ENCODE measurements at places on chromosomes 2 and 18.
A peak's percentile ranks its signal among the peaks of the same experiment; 100 is the strongest.

DNA sequence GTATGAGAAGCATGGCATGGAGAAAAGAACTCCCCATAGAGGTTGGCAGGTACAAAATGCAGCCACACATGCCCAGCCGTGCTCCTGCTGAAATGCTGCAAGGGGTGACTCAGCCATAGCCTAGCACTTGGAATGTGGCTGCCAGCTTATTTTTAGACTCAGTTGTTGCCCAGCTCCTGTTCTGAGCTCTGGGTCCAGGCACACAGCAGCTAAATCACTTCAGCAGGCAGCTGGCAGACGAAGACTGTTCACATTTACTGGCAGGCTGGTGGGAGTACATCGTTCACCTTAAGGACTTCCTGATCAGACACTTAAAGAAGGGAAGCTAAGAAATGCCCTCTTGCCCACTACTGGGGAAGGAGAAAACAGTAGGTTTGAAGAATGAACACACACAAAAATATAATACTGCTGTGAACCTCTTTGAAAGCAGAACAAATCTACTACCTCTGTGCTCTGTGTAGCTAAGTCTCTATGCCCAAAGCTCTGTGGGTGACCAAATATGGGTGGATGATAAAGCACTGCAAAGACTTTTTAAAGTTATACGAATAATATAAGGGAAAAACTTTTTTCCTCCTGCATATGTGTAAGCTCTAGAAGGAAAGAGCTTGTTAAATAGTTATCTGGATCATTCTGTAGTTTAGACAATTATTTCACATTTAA lies 146.1 kb downstream of the LNPK start:
- peak; percentile 48 for DNase-seq
- peak overlapping the region; percentile 85 for H3K27ac ChIP-seq
- H3K4me3 ChIP-seq, result peak overlapping the region; percentile 37
- no peaks in the 10 kb centered on the region for H3K36me3 ChIP-seq
- no peaks in the 10 kb centered on the region for H3K27me3 ChIP-seq

DNA sequence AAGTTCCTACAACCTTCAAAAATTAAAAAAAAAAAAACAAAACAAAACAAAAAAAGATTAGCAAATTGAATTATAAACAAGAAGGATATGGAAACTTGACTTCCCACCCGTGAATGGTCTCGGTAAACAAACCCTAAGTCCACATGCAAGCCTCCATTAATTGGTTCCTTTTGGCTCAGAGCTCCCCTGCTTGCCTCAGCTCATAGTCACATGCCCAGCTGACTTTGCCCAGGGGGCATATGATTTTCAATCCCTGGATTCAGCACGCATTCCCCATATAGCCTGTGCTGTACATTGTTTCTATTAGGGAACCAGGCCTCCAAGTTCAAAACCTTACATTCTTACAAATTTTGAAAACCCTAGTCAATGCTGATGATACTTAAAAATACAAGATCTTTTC lies 95.0 kb downstream of the PID1 start:
- no peak overlapping the region for H3K27ac ChIP-seq
- no peak for DNase-seq
- no peak overlapping the region for H3K4me3 ChIP-seq
- H3K36me3 ChIP-seq, result peaks cover 4% of the 10 kb centered on the region
- H3K27me3 ChIP-seq, result no peaks in the 10 kb centered on the region
- H3K4me1 ChIP-seq, result peaks cover 18% of the 10 kb centered on the region

- H3K4me3 ChIP-seq, result no peak overlapping the region
- no peaks in the 10 kb centered on the region for H3K4me1 ChIP-seq
- no peaks in the 10 kb centered on the region for H3K27me3 ChIP-seq
- H3K27ac ChIP-seq, result no peak overlapping the region
Observed at GRCh38 chr18:21522530-21522929, 78.0 kb downstream of the ESCO1 start.

DNA sequence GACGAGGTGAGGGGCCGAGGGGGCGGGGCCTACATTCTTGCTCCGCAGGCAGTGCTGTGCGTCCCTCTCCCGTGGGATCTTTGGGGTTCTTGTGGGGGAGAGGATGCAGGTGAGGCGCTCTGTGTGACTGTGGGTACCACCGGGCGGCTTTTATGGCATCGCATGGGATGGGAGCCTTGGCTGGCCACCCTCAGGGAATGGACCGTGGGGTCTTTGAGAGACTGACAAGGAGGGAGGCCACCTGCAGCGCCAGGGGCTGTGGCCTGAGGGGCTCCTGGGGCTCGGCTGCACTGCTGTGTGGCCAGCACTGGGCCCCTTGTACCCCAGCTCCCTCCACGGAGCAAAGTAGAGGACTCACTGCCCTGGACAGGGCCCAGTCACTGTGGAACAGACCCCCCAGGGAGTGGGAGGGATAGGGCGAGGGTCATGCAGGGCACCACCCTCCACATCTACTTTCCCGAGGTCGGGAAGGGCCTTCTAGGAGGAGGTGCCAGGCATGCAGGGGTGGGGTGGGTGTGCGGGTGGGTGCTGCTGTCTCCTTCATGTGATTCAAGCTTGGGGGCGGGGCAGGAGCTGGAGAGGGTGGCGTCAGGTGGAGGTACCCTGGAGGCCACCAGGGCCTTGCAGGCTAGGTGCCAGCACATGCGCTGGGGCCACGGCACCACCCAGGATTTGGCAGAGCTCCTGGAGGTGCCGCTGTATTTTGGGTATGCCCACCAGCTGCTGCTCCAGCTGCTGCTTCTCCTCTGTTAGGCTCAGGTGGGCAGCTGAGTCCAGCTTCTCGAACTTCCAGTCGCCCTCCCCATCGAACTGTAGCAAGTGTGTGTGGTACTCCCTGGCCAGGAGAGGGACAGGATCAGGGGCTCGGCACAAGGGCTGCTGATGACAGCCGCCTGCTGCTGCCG lies 1072.4 kb downstream of the RPIA start:
- peaks cover 77% of the 10 kb centered on the region for H3K27me3 ChIP-seq
- no peak overlapping the region for H3K27ac ChIP-seq
- peak; percentile 15 for DNase-seq
- H3K36me3 ChIP-seq, result no peaks in the 10 kb centered on the region
- no peak overlapping the region for H3K4me3 ChIP-seq
